Stimulated activated CD4-positive, alpha-beta T cell treated with anti-CD3 and anti-CD28 coated beads, Interleukin-4, amount 100 ng/mL, for 1 hour (primary cell): ENCODE measurements at places on chromosomes 11 and 22.

GRCh38 chr22:24593836-24594568, 1.1 kb upstream of the LRRC75B start:
- no peak for DNase-seq

DNA sequence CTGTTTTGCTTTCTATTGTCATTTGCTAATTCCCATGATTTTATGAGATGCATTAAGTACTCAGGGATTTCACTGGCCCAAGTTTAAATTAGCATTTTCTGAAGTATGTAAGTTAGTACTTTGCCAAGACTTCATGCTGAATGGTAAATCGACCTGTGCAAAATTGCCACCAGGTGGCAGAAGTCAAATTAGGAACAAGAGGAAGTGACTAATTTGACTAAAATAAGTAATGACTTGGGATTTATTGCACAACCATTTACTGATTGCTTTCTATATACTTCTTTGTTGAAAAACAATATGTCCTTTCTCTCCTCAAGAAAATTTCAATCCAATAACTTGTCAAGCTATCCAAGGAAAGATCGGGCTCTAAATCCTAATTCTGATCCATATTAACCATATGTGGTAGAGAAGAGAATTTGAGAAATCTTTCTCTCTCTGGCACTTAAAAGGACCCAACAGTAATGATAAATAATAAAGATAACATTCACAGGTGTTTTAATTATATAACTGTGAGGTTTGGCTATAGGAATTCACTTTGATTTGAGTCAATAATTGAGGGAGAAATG, 253.7 kb upstream of the CHORDC1 start:
- DNase-seq, result peak; percentile 7

DNA sequence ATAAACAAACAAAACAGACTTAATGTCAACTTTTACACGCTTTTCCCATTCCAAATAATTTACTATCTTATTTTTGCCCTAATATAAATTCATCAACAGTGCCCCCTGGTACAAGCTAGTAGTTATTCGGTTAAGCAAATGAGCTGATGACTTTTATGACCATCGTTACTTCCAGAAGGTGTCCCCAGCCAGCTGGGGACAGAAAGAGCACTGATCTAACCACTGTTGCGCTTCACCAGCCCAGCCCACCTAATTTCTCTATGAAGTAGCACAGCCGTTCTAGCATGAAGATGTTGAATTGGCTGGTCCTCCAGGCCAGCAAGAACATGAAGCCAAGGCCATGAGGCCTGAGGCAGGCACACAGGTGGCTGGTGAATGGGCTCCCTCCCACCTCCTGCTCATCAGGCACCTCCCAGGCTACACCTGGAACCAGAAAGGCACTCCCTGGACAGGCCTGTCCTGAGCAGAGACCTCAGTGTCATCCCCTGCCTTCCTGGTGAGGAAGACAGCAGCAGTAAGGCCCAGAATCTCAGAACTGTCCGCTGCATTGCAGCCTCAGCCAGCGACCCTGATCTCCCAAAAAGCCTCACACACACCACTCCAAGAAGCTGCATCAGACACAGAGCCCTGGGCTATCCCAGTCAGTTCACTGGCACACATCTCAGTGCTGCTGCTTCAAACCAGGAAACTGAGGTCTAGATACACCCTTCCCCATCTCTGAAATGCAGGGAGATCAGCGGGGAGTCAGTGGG, 12.9 kb downstream of the GNB1L start:
- DNase-seq, result no peak

DNA sequence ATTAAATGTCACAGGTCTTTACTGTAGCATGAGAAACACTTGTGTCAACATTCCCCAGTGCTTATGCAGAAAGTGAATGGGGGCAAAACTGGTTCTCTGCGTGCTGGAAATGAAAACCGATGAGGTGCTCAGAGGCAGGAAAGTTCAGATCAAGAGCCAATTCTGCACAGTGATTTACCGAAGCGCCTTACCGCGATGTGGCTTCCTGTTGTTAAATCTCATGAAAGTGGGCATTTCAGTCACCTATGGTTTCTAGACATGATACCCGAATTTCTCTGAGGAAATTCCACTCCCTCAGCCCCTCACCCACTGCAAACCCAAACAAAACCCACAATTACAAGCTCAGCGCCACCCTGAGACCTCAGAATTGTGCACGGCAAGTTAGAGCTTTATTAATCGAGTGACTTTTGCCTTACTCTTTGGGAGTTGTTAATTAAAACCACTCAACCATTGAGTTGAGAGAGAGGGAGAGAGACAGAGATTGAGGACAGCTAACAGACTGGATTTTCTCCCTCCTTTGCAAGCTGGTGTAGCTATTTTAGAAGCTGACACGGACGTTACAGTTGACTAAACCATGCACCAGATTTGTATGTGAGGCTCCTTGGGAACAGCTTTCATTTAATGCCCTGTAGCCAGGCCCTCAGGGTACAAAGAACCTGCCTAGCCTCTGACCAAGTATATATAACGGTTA, 196.4 kb downstream of the DBX1 start:
- no peak for DNase-seq

- no peak for DNase-seq
Measured at GRCh38 chr11:67421430-67422031, 6.1 kb downstream of the CARNS1 start.

DNA sequence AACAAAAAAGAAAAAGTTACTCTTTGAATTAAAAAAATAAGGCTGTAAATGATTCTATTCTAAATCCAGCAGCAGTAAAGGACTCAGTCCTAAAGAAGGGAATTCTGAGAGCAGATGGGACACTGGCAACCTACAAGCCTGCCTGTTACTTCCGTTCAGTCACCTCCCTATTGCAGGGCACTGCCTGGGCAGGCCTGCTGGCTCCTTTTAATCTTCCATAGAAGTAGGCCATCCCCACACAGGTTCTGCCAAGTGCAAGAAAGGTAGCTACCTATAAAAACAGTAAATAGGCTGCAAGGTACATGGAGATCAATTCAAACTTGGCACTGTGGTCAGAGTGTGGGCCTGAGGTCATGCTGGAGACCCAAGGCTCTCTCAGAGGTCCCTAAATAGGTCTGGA, 136.4 kb downstream of the TRIM44 start:
- DNase-seq, result no peak

GRCh38 chr22:49011769-49012648, 815.7 kb downstream of the BRD1 start:
- DNase-seq, result no peak

DNA sequence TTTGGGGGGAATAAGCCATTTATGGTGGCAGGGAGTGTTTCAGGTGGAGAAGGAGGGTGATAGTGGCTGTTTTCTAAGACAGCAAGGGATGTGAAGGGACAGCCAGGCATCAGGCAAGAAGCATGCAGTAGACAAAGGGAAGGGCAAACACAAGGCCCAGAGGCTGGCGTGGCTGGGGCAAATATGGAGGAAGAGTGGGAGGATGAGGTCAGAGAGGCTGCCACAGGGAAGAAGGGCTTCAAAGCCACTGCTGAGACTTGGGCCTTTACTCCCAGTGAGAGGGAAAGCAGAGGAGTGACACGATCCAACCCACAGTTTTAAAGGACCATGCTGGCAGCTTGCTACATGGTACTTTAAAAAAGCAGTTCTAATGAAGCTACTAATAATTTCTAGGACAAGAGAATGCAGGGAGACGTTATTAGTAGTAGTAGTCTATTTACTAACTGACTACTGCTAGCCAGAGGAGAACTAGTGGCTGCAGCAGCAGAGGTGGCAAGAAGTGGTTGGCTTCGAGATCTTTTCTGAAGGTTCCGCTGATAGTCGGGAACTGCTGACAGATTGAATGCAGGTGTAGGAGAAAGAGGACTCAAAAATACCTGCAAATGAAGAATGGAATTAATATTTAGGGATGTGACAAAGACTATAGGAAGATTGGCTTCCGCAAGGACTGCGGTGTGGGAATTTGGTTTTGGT, 13.7 kb downstream of the KMT5B start:
- DNase-seq, result no peak

DNA sequence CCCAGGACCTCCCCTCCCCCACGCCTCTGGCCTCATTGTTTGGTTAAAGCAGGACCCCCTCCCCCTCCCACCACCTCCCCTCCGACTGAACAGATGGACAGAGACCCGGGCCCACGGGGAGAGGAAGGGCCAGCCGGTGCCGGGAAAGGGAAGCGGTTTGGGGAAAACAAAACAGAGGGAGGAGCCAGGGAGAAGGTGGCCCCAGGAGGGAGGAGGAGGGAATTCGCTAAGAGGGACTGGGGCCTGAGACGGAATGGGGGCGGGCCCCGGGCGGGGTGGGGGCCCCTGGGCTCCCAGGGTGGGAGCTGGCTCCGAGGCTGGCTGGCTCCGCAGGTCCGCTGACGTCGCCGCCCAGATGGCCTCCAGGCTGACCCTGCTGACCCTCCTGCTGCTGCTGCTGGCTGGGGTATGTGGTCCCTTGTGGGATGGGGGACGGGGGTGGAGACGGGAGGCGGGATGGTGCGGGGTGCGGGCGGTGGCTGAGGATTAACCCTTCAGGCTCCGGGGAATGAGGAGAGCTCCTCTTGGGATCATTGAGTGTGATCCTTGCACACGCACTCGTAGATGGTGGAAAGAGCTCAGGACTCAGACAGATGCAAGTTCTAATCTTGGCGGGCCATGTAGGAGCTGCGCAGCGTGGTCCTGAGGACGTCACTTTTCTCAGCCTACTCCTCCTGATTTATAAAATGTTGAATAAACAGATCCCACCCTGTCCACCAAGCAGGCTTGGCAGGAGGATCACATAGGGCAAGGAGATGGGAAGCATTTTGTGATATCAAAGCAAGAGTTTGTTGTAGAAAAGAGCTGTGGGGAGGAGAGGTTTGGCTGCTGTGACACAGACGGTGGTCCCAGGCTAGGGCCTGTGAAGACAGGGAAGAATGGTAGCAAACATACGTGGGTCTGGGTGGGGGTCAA, 688 bp downstream of the SERPING1 start:
- DNase-seq, result no peak

- no peak for DNase-seq
Measured at GRCh38 chr11:116309446-116309845, 463.3 kb downstream of the BUD13 start.

DNA sequence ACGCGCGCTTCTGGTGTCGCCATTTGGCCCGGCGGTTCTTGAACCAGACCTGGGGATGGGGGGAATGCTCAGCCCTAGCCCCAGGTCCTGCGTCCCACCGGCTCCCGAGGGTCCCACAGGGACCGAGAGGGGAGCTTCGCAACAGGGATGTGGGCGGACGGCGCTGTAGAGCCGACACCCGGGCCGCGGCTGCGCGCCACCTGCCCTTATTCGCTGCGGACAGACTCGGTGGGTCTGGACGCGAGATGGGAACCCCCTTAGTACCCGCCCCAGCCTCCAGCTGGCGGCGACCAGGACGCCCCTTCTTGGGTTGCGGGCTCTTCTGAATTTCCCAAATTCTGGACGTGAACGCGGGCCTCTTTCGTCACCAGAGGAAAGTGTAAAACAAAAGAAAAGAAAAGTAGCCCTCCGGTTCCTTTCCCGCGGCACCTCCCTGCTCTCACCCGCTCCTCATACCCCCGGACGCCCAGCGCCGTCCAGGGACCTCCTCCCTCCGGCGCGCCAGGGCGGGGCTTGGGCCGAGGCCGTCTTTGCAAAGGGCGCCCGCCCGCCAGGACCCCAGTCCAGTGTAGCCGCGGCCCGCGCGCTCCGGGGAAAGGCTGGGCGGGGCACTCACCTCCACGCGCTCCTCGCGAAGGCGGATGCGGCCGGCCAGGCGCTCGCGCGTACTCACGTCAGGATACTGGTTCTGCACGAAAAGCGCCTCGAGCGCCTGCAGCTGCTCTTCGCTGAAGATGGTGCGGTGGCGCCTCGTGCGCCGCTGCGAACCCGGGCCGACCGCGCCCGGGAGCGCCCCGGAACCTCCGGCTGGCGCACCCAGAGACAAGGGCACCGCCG, 827 bp downstream of the GSC2 start:
- peak; percentile 30 for DNase-seq

DNA sequence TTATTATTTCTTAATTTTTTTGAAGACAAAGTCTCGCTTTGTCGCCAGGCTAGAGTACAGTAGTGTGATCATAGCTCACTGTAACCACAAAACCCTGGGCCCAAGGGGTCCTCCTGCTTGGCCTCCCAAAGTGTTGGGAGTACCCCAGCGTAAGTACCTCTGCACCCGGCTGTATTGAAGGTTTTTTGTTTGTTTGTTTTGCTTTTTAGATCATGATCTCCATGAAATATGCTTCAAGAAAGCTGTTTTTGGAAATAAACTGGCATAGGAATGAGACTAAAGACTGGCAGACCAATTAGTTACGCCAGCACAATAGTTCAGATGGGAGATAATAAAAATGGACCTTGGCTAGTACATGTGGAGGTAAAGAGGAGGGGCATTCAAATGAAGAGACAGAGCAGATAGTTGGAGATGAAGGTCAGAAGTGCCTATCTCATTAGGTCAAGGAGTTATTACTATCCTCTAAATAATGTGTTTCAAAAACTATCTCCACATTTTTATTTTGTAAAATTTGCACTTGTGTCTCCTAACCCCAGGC, 4.1 kb upstream of the MRPL48 start:
- no peak for DNase-seq

DNA sequence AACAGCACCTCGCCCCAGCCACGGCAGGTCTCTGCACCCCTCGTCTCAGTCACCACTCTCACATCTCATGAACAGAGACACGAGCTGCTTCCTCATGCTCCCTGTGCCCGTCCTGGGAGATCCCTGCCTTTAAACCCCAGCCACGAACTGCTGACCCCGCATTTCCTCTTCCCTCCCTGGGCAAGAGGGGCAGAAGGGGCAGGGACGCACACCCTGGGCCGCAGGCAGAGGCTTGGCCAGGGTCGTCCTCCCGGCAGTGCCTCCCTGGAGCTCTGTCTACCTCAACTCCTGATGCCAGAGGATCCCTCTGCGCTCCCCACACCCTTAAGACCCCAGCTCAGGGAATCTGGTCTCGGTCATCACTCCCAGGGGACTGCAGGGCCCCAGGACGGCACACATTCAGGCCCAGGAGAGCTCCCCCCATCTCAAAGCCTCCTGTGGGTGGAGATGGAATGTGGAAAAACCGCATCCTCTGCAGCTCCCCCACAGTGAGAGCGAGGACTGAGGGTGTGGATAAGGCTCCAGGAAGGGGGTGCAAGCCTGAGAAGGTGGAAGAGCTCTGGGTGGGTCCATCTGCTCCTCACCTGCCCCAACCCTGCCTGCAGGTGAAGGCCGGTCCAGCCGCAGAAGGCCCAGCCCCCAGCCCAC, 1.2 kb downstream of the BID start:
- DNase-seq, result no peak

DNA sequence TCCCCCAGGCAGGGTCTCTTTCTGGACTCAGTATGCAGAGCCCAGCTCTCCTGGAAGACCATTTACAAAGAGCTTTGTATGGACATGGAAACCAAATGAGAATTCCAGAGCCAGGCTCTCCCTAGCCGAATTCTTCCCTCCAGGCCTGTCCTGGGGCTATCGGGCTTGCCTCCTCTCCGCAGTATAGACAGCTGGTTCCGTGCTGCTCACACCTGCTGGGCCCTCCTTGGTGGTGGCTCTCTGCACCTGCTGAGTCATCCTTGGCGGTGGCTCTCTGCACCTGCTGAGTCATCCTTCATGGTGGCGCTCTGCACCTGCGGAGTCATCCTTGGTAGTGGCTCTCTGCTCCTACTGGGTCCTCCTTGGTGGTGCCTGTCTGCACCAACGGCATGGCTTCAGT, 743.5 kb downstream of the BRD1 start:
- no peak for DNase-seq

- no peak for DNase-seq
Measured at GRCh38 chr11:7655253-7656217, 17.8 kb downstream of the CYB5R2 start.
